ENCODE measurements at places on chromosomes 6 and 20.

DNA sequence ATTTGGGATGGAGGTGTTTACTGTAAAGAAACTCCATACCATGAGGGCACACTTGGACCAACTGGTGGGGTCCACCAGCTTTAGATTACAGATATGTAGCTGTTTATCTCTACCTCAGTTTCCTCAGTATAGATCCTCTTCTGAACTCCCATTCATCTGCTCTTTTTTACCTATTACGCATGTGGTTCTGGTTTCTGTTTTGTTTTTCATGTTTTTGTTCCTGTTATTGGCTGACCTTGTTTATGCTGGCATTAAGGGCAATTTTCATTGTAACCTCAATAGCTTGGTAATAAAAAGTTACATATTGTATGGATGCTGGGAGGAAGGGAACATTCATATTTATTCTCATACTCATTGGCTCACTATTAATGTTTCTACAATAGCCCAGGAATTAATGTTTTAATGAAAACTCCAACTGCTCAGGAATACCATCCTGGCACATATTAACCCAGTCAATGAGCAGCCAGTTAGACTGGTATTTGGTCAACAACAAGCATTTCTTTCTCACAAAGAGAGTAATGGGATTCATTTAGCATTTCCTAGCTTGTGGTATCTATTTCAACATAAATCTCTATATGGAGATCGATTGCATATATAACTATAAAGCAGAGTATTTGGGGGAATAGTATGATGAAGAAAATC is 83.8 kb upstream of the FAM184A start:
- DNase-seq: no peak

- no peak for DNase-seq
Measured at GRCh38 chr6:1486387-1486786, 97.0 kb downstream of the FOXF2 start.

GRCh38 chr20:21235484-21236445 is 67.4 kb upstream of the XRN2 start:
- DNase-seq: peak; percentile 37

DNA sequence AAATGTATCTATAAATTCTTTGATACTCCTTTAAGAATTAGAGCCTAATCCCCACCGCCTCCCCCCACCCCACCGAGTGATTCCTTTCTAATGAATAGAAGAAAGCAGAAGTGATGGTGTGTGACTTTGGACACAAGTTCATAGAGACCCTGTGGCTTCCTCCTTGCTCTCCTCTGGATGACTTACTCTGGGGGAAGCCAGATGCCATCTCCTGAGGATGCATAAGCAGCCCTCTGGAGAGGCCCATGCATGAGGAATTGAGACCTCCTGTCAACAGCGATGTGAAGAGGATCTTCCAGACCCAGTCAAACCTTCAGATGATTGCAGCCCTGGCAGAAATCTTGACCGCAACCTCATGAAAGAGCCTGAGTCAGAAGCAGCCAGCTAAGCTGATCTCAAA is 21.1 kb downstream of the AHCY start:
- DNase-seq: no peak
